Large intestine (tissue), 12 donors: ENCODE measurements at places on chromosomes 7 and 10.

DNA sequence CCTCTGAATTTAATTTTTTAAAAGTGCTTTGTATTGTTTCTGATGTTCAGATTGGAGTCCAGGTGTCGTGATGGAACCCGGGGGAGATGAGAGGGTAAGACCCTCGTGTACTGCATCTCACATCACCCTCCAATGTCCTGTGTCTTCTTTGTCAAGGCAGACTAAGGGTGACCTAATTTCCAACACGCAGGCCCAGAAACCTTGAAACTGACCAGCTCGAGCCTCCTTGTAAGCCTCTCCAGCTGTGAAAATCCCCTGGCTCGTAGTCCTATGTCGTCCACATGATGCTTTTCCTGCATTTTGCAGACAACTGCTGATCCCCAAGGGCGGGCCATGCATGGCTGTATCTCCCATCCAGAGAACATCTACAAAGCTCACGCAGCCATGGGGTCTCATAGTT, 220.2 kb downstream of the ARHGAP12 start:
- no peak for DNase-seq

GRCh38 chr10:47348138-47348651, at the start of gene RBP3:
Gene RBP3 (plus strand): TSS chr10:47348363. CDS start chr10:47348485, 122 bp downstream.
- no peak for DNase-seq

DNA sequence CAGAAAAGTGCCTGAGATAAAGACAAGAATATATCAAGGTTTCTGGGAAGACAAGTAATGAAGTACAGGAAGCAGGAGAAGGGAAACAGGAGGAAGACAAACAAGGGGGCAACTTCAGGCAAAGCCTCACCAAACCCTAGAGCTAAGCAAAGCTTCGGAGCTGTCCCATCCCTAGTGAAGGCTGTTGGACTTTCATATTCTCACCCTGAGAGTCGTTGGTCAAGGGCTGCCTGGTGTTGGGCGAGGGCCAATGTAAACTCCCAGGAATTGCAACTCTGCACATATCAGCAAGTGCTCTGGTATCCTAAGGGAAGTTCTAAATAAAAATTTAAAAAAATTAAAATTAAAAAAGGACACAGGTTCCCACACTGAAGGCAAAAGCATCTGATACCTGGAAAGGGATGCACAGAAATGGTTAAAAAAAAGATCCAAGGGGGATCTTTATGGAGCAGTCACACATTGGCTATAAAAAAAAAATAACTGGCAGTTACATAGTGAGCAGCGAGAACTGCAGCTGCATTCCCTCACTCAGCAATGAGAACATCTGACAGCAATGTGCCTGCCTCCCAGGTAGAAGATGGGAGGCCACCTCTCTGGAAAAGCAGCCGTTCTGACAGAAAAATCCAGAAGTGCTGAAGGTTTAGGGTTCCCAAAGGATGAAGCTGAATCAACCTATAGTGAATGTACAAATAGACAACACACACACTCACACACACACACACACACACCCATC, 304.7 kb downstream of the WDR11 start:
- DNase-seq = peak; percentile 56

DNA sequence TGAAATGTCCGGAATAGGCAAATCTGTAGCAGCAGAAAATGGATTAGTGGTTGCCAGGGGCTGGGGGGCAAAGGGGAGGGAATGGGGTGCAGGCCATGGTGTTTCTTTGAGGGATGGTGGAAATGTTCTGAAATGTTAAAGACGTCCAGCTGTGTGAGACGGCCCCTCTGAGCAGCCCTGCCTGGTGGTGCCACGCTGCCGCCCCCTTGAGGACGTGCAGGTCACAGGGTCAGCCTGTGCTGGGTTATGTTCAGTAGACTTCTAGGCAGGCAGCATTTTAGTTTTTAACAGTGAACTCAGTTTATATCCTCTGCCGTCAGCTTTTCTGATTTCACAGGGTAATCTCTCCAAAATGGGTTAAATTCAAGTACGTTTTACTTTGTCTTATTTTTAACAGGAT, 9.4 kb downstream of the NUB1 start:
- no peak for DNase-seq

GRCh38 chr7:40572810-40573465, 438.1 kb downstream of the SUGCT start:
- DNase-seq = no peak

DNA sequence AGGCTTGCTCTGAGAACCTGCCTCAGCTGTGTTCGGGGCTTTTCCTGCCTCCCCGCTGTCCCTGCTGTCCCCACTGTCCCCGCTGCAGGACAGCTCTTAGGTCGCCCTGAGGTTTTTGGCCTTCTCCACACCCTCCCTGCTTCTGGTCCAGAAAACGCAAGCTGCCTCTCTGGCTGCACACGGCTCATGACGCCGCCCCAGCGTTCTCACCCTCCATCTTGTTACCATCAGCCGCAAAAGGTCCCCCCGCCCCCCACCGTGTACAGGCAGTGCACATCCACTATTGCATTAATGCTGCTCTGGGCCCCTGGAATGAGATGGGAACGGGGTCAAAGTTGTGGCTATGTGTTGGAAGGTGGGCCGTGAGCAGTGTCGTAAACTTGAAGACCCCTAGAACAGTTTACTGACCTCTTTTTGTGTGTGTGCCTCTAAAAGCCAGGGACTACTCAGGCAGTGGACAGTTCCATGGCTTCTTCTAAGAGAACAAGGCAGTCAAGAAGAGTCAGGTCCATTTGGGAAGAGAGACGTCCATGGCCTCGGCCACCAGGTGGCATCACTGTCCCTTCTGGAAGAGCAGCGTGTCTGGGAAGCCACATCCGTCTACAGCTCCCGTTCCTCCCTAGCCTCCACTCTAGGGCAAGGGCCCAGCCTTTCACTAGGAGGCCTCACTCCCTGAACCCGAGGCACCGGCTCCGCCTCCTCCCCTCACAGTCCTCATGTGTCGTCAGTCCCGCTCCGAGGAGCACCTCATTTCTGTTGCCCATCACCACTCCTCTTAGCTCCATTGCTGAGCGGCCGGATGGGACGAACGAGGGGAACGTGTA, 38.5 kb upstream of the MKRN1 start:
- peak; percentile 77 for DNase-seq

DNA sequence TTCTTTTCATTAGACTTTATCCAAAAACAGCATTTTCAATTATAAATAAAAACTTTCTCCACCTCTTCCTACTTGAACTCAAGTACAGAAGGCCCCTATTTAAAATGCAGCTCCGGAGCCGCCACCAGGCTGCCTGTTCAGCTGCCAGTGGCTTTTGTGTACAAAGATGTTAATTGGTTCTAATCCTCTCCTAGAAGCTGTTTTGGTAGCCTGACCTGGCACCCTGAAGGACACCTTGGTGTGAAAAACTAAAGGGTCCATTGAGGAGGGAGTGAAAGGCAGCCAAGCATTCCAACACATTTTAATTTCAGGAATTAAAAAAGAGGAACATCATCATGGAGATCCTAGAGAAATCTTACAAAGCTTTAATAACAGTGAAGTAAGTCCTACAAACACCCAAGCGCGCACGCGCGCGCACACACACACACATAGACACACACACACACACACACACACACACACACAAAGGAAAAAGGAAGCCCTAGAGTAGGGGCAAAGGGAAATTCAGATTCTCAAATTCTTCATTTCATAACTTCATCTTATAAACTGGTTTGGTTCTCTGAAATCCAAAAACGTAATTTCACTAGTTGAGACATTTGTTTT, 41.4 kb downstream of the VAX1 start:
- no peak for DNase-seq

- no peak for DNase-seq
These were observed 27.3 kb downstream of the DIP2C start for GRCh38 chr10:662223-662605.

GRCh38 chr7:31478721-31479120, 35.2 kb upstream of the ITPRID1 start:
- no peak for DNase-seq

DNA sequence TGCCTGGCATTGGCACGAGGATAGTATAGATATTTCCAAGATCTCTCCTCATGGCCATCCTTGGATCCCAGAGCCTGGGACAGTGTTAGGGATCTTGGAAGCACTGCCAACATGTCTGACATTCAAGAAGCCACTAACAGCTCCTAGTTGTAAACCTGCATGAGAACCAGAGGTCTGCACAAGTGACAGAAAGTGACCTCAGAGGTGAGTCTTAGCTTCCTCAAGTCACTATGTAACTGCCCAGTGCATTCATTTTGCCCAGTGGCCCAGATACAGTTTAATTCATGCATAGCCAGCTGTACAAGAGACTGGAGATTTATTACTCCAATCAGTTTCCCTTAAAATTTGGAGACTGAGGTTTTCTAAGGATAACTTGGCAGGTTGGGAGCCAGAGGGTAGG, 16.7 kb downstream of the SUGCT start:
- no peak for DNase-seq

GRCh38 chr7:73742753-73743641, 4.4 kb upstream of the ABHD11 start:
- DNase-seq = peak; percentile 98

DNA sequence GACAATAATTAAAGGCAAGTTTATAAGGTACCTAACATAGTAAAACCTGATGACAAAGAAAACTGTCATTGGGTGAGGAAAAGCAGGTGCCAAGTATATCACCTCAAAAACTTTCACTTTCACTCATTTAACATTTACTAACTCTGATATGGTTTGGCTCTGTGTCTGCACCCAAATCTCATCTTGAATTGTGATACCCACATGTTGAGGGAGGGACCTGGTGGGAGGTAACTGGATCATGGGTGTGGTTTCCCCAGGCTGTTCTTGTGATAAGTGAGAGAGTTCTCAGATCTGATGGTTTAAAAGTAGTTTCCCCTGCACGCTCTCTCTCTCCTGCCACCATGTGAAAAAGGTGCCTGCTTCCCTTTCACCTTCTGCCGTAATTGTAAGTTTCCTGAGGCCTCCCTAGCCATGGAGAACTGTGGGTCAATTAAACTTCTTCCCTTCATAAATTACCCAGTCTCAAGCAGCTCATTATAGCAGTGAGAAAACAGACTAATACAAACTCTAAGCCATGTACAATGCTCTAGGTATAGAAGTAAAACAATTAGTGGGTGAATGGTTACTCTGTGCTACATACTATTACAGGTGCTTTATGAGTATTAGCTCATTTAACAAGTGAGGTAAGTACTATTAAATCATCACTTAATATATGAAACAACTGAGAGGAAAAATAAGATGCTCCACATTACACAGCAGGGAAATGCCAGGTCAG, 199.0 kb downstream of the CHCHD3 start:
- DNase-seq = no peak

GRCh38 chr10:57963546-57963945, 304.1 kb downstream of the IPMK start:
- DNase-seq = no peak

- no peak for DNase-seq
These were observed 6.6 kb downstream of the AASS start for GRCh38 chr7:122137251-122138077.

- DNase-seq = no peak
These were observed 243.0 kb downstream of the ADRA2A start for GRCh38 chr10:111319866-111320265.

GRCh38 chr7:140005754-140006503, 56.8 kb downstream of the PARP12 start:
- DNase-seq = no peak

DNA sequence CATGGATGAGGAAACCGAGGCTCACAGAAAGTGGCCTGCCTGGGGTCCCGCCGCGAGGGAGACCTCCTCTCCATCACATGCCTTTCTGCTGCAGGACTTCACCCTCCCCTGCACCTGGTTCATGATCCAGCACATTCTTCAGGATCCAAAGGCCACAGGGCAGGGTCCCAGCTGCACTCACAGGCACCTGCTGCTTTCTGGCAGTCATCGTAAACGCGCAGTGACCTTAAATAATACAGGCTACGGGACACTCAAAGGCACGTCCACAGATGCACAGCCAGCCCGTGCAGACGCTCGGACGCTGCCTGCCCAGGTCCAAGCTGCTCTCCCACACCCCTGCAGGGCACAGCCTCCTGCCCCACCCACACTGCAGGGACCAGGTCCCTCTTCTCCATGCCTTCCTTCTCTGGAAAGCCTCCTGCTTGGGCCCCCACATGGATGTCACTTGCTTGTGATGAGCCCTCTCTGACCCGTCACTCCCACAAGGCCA, 49.9 kb downstream of the CALML3 start:
- DNase-seq = peak; percentile 93

DNA sequence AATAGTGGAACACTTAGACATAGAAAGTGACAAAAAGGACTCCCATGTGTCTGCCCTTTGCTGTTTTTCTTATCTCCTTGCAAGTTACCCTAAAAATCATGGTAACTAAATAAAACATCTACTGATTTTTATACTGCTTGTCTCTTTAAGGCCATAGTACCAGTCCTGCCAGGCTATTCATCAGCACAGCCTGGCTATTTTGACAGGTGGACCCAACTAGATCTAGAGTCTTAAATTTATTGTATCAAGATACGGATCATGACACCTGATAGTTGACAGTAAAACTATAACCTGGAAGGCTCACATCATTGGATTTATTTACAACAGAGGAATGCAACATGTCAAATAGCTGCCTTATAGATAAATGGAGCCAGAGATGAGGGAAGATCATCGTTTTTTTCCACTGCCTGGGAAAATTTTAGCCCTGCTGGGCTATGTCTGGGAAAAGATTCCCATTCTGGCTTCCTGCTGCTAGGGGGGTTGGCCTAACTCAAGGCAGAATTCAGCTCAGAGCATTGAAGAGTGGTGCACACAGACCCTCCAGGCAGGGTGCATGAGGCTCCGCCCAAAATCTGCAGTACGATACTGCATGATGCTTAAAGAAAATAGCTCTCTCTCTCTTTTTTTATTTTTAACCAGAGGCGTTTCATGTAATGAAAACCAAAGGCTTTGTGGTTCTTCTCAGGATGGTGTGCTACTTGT, 292.0 kb upstream of the FZD8 start:
- no peak for DNase-seq

DNA sequence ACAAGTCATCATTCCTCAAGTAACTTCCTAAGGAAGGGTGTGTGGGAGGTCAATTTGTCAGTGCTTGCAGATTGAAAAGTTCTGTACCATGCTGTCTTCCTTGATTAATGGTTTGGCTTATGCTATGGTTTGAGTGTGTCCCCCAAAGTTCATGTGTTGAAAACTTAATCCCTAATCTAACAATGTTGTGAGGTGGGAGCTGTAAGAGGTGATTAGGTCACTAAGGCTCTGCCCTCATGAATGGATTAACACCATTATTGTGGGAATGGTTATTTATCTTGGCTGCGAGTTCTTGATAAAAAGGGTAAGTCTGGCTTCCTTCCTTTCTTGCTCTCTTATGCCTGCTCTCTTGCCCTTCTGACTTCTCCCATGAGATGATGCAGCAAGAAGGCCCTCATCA, 29.3 kb upstream of the TMEM229A start:
- DNase-seq = no peak
